Endodermal cell (in vitro differentiated cells): ENCODE measurements at places on chromosomes 4 and X. TPM values are rescaled to one million over a fixed set of nuclear protein-coding genes. Genes with fewer than 3 reads are reported as not detected.

USP17L19 gene
- total RNA-seq = not detected in 2 replicates

NAA10 gene
- total RNA-seq = 73.3 to 100 TPM (median 99.3 TPM) in 3 replicates

ANXA3 gene
- total RNA-seq = 43.9 and 49.6 TPM in 2 replicates

CFI gene
- not detected in 2 replicates for total RNA-seq

GLA gene
- total RNA-seq = 23.1 to 39.3 TPM (median 33.2 TPM) in 3 replicates

SYNPO2 gene
- 0.37 and 0.63 TPM in 2 replicates for total RNA-seq

TMPRSS11B gene
- 0.15 TPM in 1 of 2 replicates, not detected in the other for total RNA-seq
